Lower leg skin (tissue), 4 donors: ENCODE measurements at places on chromosomes 11 and 22. TPM values are rescaled to one million over a fixed set of nuclear protein-coding genes. Genes with fewer than 3 reads are reported as not detected.

Gene GCAT
- total RNA-seq: 19.6 TPM

Gene FGF3
- not detected for total RNA-seq

Gene GGT1
- 2.4 TPM for total RNA-seq

Gene CNIH2
- total RNA-seq: not detected

Gene PTPRCAP
- 2.9 TPM for total RNA-seq

Gene CFL1
- total RNA-seq: 579 TPM
